Esophagus squamous epithelium (tissue), 5 donors: ENCODE measurements at places on chromosomes 7 and 10.

GRCh38 chr7:44867073-44867995 is 18.0 kb downstream of the PURB start:
- no peak for DNase-seq

DNA sequence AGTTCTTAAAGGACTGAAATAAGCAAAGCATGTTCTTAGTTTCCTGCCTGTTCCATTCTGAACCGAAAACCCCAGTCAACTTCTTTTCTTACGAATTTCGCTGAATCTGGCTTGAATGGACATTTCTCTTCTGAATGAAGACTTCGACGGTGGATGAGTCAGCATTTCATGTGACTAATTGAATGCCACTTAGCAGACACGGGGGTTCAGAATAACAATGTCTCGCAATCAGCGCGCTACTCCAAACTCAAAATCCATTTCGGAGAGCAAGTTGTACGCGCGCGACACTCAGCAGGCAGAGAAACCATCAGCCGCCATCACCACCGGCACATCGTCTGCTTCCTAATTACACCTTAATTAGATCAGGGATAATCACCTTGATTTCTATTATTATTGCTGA is 239.0 kb upstream of the KLF6 start:
- no peak for DNase-seq

GRCh38 chr7:122833888-122834570 is 52.2 kb downstream of the CADPS2 start:
- DNase-seq: no peak

GRCh38 chr7:45435131-45435530 is 139.0 kb upstream of the ADCY1 start:
- DNase-seq: no peak

DNA sequence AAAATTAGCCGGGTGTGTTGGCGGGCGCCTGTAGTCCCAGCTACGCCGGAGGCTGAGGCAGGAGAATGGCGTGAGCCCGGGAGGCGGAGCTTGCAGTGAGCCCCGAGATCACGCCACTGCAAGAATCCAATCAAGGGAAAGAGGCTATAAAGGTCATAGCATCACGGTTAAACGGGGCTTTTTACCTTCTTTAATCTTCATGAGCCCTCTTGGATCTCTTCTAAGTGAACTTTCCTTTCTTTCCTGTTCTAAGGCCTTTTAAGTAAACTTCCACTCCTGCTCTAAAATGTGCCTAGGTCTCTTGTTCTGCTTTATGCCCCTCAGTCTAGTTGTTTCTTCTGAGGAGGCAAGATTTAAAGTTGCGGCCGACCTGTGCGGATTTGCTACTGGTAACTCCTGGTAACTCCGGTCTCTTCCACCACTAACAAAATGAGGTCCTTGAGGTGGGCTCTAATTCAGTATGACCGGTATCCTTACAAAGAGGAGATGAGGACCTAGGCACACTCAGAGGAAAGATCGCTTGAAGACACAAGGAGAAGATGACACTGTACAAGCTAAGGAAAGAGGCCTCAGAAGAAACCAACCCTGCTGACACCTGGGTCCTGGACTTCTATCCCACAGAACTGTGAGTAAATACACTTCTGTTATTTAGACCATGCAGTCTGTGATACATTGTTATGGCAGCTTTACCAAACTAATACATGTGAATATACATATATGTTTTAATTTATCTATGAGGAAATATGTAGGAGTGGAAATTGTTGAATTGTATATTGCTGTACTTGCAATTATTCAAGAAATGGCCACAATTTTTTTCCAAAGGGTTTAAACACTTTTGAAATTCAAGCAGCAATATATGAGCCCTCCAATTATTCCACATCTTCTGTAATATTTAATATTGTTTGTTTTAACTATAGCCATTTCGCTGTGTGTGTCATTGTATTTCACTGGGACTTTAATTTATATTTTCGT is 331.5 kb upstream of the CNTNAP2 start:
- no peak for DNase-seq

DNA sequence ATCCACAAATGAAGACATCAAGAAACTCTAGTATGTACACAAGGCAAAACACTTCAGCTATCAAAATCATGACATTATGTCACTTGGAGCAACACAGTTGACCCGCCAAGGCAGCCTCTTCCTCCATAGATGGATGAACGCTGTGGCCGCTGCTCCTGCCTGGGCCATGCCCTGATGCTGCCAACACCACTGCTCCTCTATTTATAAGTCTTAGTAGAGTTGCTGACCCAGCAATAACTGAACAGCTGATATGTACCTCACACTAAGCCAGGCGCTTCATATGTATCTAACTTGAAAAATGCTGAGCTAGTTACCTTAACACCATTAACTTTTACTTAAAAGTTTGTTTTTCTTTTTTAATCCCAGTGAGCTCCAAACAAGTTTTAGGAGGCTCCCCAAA is 131.9 kb downstream of the LYZL1 start:
- no peak for DNase-seq

DNA sequence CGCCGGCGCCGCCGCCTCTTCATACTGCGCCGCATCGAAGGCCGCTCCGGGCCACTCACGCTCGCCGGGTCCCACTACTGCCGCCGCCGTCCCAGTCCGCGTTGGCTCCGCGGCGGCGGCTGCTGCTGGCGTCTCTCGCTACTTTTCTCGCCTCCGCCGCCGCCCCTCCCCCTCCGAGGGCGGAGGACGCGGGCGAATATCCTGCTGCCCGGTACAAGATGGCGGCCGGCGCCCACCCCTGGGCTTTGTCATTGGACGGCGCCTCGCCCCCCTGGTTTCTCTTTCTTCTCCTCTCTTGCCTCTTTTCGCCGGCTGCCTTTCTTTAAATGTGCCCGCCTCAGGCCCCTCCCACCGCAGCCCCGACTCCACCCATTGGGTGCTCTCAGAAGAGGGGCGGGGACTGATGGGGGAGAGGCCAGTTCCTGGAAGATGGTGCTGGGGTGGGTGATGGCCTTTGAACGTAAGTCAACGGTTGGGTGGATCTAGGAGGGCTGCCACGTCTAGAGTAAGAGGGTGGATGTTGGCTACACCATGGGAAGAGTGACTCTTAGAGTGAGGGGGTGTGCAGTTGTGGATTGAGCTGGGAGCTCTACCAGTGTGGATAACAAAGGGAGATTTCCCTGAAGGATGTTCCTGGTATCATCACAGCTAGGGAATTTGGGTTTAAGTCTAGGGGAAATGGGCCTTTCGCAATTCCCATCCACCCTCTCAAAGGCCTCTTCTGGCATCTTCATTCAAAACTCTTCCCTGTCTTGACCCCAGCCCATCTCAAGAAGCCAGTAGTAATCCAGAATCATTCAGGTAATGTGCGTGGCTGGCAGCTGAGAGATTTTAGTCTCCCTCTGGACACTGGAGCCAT is at the start of gene CCDC71L:
Gene CCDC71L (minus strand): TSS at position 297 of the 859 bp plus-strand sequence. CDS start 262 bp downstream, at position 35.
- DNase-seq: peak; percentile 86

GRCh38 chr7:127771707-127772106 is 119.7 kb downstream of the SND1 start:
- no peak for DNase-seq
